Airway epithelial cell (primary cell): ENCODE measurements at places on chromosomes 16 and 17. TPM values are rescaled to one million over a fixed set of nuclear protein-coding genes. Genes with fewer than 3 reads are reported as not detected.

Gene KRT36
- not detected in 2 replicates for total RNA-seq

Gene UMOD
- total RNA-seq, result not detected in 2 replicates

Gene SEPTIN12
- total RNA-seq, result not detected in 2 replicates

Gene TMEM114
- not detected in 2 replicates for total RNA-seq

Gene WDR81
- 9.7 and 12.2 TPM in 2 replicates for total RNA-seq

Gene NPB
- 3.0 TPM in 1 of 2 replicates, not detected in the other for total RNA-seq

Gene KRTAP4-5
- total RNA-seq, result not detected in 2 replicates

Gene CLEC19A
- total RNA-seq, result not detected in 2 replicates

Gene C17orf67
- total RNA-seq, result 0.14 and 0.21 TPM in 2 replicates

Gene SLC38A8
- not detected in 2 replicates for total RNA-seq

Gene NPIPA2
- total RNA-seq, result not detected in 2 replicates

Gene ZNF423
- total RNA-seq, result 0.09 and 0.14 TPM in 2 replicates

Gene ZP2
- total RNA-seq, result not detected in 2 replicates

Gene ZNF200
- 5.0 and 5.7 TPM in 2 replicates for total RNA-seq

Gene OR2C1
- not detected in 2 replicates for total RNA-seq

Gene UBB
- 793 and 835 TPM in 2 replicates for total RNA-seq

Gene DUSP3
- 15.0 and 20.6 TPM in 2 replicates for total RNA-seq

Gene FGF11
- total RNA-seq, result 18.3 and 32.1 TPM in 2 replicates

Gene EPOP
- total RNA-seq, result 4.3 and 7.1 TPM in 2 replicates

Gene HCRT
- not detected in 2 replicates for total RNA-seq

Gene ACSM2A
- total RNA-seq, result not detected in 2 replicates

Gene AGRP
- total RNA-seq, result not detected in 2 replicates

Gene MYCBPAP
- total RNA-seq, result 0.60 TPM in 1 of 2 replicates, not detected in the other

Gene SOX15
- 162 and 173 TPM in 2 replicates for total RNA-seq

Gene PRSS8
- total RNA-seq, result 80.0 and 81.1 TPM in 2 replicates

Gene WNK4
- 0.09 TPM in 1 of 2 replicates, not detected in the other for total RNA-seq

Gene KCNJ16
- total RNA-seq, result not detected in 2 replicates

Gene CCL4
- total RNA-seq, result not detected in 2 replicates

Gene TBC1D3
- not detected in 2 replicates for total RNA-seq

Gene LGALS9
- 0.65 and 5.5 TPM in 2 replicates for total RNA-seq

Gene TMC8
- 0.46 and 0.85 TPM in 2 replicates for total RNA-seq

Gene EFCAB13
- total RNA-seq, result 0.56 TPM in 1 of 2 replicates, not detected in the other

Gene KRTAP1-5
- not detected in 2 replicates for total RNA-seq

Gene CIITA
- total RNA-seq, result 0.07 and 1.3 TPM in 2 replicates

Gene NEK8
- 1.8 and 2.4 TPM in 2 replicates for total RNA-seq

Gene SOX8
- total RNA-seq, result not detected in 2 replicates

Gene RNF222
- total RNA-seq, result 1.4 and 2.2 TPM in 2 replicates

Gene GDPD3
- total RNA-seq, result 4.4 and 7.9 TPM in 2 replicates

Gene HOXB6
- total RNA-seq, result 0.71 and 0.93 TPM in 2 replicates

Gene SHCBP1
- total RNA-seq, result 13.3 and 14.8 TPM in 2 replicates

Gene SLC16A13
- 2.2 and 5.3 TPM in 2 replicates for total RNA-seq

Gene ARHGAP44
- total RNA-seq, result 1.3 and 1.9 TPM in 2 replicates

Gene GCGR
- total RNA-seq, result not detected in 2 replicates

Gene CFAP97D1
- total RNA-seq, result not detected in 2 replicates

Gene MCRIP2
- 51.2 and 60.1 TPM in 2 replicates for total RNA-seq

Gene CLEC18B
- 0.14 TPM in 1 of 2 replicates, not detected in the other for total RNA-seq

Gene ALOXE3
- 2.1 and 3.2 TPM in 2 replicates for total RNA-seq

Gene KRTAP1-3
- not detected in 2 replicates for total RNA-seq

Gene KRTAP4-9
- total RNA-seq, result not detected in 2 replicates

Gene C1QTNF8
- total RNA-seq, result not detected in 2 replicates

Gene CACNA1G
- 0.05 TPM in 1 of 2 replicates, not detected in the other for total RNA-seq

Gene ABCC6
- not detected in 2 replicates for total RNA-seq

Gene IRX3
- 11.8 and 13.1 TPM in 2 replicates for total RNA-seq

Gene GEMIN4
- total RNA-seq, result 29.0 and 30.8 TPM in 2 replicates

Gene CDH11
- total RNA-seq, result 10.5 and 39.6 TPM in 2 replicates
